ENCODE measurements at places on chromosomes 16 and 17.

DNA sequence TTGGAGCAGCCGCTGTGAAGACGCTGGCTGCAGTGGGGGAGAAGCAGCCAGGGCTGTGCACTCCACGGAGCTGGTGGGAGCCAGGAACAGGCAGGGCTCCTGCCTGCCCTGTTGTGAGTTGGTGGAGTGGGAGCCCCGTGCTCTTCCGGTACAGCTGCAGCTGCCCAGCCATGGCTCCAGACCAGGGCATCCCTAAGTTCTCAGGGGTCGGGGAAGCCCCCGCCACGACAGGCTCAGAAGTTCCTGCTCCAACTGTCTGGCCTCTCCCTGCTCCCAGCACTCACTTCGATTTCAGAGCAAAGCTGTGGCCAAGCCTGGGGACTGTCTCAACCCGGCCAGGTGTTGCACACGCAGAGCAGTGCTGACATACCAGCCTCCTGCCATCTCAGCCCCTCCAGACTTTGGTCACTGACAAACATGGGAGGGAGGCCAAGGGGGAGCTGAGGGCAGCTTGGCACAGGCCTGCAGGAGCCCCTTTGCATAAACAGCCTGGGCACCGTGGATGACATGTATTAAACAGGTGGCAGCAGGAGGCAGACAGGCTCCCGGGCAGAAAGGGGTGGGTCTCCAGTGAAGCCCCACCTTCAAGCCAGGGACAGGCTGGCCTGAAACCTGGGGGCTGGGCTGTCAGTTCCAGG, 13.9 kb upstream of the KDM8 start:
- DNase-seq: no peak

DNA sequence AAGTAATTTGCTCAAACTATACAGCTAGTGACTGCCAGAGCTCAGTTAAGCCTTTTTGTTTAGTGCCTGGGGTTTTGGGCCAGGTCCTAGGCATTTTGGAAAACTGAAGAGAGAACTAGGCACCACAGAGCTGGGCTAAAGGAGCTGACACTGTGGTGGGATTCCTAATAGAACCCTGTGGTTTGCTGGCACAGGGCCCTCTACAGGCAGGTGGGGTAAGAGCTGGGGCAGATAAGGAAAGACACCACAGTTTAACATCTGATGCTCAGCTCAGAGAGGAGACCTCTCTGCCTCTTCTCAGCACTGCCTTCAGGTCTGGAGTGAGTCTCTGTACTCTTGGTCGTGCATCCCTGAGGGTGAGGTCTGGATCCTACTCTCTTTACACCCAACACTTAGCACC, 121.2 kb downstream of the SNX11 start:
- DNase-seq: no peak

DNA sequence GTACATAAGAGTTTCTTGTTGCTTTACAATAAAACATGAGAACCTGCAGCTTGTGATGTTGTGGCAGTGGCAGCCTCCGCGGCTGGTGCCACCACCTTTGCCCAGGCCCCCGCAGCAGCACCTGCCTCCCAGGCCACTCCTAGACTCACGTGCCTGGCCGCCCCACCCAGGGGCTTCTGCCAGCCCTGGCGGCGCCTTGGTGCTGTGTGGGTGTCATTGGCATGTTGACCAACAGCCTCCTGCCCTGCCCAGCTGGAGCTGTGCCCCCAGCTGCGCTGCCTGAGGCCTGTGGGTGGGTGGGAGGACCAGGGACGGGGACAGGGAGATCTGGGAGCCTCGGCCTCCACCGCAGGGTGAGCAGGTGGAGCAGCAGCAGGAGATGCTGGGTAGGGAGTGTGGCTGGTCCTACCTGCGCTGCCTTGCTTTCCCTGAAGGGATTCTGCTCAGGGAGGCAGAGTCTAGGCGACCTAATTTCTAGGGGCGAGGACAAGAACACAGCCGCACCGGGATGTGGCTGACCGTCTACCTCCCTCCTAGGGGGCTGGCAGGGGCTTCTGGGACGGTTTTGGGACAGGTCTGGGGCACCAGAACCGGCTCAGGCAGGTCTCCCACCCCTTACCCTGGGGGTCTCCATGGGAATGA, 428 bp upstream of the DNASE1L2 start:
- DNase-seq: no peak

- DNase-seq: no peak
Observed at GRCh38 chr17:81027038-81027437, 7.9 kb upstream of the BAIAP2 start.

DNA sequence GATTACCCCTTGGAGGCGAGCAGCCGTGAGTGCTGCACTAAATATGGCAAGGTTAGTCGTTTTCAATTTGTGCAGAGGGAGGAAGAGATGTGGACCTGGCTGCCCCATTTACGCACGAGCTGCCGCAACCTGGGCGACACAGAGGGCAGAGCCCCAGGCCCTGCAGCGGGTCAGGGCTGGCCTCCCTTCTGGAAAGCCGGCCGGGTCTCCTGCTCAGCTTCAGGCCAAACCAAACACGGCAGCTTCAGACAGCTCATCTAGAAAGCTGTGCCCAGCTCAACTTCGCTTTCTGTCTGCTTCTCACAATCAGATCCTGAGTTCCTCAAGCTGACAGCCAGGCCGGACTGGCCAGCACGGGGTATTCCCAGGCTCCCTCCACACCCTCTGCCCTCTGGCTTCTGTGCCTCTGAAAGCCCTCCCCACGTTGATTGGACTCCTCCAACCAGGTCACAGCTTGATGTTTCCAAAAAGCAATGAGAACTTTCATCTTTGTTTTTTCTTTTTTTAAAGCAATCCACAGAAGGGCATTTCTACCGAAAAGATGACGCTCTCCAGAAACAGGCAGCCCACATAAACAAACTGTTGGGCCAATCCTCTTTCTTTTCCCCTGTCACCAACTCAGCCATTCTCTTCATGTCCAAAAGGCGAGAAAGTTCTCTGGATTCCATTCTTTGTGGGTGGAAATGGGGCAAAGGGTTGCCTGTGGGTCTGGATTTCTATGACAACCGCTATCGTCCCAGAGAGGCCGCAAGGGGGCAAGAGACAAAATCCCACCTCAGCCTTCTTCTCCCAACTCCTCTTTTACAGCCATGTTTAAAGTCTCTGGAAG, 189.0 kb downstream of the ZFHX3 start:
- DNase-seq: no peak

GRCh38 chr17:32302860-32303649, 37.4 kb downstream of the RHBDL3 start:
- no peak for DNase-seq

- DNase-seq: no peak
Observed at GRCh38 chr17:63275318-63275970, 170.7 kb downstream of the CYB561 start.

GRCh38 chr16:50460538-50461399, 87.4 kb upstream of the NKD1 start:
- DNase-seq: no peak

DNA sequence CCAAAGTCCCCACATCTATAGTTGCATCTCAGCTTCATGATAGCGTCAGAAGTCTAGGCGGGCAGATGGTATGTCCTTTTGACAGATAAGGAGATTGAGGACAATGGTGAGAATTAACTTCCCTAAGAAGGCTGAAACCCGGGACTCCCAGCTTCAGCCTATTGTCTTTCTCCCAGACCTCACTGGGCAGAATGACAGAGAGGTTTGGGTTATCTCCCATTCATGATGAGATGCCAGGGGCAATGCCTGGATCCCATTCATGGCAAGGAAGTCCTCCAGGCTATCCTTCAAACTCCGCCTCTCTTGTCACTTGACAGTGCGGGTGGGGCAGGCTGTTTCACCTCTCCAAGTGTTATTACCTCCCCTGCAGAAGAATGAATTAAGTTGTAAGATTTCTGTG, 100.3 kb downstream of the IRX5 start:
- no peak for DNase-seq

DNA sequence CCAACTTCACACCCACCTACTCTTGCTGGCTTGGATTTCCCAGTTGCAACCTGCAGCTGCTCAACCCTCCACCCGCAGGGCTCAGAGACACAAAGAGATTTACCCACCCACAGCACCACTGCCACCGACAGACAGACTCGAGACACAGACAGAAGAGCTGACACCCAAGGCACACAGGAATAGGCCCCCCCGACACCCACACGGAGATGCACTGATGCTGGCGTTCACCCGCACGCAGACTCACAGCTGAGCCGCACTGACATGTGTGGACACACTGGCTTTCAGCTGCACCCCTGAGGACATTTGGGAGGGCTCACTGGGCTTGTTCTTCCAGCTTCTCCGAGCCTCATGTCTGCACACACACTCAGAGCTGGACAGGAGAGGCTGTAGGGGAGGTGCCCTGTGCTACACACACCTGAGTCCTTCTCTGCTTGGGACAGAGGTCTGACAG, 8.2 kb downstream of the STX1B start:
- DNase-seq: no peak

DNA sequence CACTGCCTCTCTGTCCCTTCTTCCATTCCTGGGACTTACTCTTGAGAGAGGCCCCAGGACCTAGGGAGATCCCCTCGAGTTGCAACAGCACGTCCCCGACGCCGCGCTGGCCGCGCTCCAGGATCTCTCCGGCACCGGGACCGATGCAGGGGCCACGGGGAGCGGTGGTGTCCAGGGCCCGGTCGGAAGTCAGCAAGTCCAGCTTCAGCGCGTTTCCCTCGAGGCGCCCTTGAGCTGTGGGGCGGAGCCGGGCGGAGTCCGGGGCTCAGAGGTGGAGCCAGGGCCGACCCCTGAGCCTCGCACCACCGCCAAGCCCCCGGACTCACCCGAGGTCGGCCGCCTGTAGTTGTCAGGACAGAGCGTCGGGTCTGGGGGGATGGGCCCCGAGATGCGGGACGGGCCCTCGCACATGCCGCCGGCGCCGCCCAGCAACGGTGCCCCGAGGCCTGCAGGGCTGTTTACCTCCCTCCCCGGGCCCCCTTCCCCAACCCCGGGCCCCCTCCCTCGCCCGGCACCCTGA, 458 bp downstream of the ENKD1 start:
- no peak for DNase-seq

GRCh38 chr16:68230956-68231355, 5.0 kb downstream of the ESRP2 start:
- DNase-seq: no peak

- DNase-seq: no peak
Observed at GRCh38 chr17:27649929-27650328, 18.9 kb downstream of the LGALS9 start.

- DNase-seq: no peak
Observed at GRCh38 chr17:67390006-67390645, 13.0 kb downstream of the PITPNC1 start.

GRCh38 chr16:81315271-81316175, 761 bp downstream of the GAN start:
- peak; percentile 20 for DNase-seq

GRCh38 chr16:69861292-69862030, 89.7 kb upstream of the CLEC18A start:
- DNase-seq: no peak

DNA sequence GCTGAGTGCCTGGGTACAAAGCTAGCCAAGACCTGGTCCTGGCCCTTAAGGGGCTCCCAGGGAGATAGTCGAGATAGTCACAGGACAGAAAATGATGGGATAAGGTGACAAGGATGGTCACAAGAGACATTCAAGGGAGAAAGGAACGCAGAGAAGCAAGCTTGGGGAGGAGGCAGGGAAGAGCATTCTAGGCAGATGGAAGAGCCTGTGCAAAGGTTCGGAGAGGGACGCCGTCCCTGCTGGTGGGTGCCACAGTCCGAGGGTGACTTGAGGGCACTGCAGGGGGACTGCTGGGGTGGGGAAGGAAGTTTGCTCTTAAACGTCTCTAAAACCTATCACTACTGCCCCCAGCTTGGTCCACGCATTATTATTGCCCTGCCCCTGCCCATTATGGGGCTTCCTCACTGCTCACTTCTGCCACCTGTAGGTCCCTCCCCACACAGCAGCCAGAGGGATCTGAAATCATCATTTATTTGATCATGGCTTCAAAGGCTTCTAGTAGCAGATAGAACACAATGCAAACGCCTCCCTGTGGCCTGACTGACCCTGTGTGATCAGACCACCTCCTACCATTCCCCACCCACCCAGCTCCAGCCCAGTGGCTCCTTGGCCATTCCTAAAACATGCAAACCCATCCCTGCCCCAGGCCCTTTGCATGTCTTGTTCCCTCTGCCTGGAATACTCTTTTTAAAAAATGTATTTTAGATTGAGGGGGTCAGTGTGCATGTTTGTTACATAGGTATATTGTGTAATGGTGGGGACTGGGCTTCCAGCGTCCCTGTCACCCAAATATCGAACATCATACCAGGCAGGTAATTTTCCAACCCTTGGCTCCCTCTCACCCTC, 60.3 kb downstream of the RMI2 start:
- DNase-seq: no peak
